Left forelimb (tissue), 1 donor: ENCODE measurements at places on chromosomes 16 and 17.

DNA sequence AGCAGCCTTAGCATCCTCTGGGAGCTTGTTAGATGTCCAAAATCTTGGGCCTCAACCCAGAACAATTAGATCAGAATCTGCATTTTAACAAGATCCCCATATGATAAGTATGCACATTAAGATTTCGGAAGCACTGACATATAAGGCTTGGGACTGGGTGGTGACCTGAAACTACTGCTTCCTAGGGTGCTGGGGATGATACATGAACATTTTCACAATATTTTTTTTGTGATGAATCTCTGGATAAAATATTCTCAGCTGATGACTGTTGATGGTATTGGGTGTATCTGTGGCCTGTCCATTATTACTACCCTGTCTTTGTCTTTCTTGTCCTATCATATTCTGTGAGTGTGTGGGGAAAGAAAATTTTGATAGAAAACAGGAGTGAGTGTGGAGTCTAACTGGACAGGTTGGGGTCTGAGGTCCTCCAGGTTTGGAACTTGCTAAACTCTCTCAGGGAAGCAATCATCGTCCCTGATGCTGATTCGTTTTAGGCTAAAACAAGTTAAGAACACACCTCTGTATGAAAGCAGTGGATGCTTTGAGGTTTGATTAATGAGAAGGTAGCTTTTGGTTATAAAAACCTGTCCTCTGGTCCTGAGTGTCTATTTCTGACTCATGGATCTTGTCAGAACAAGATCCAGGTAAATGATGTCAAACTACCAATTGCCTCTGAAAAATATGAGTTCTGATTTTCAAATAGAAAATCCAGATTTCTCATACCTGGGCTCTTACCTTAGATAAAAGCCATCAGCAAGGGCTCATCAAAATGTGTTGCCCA is 23.2 kb downstream of the KRT23 start:
- DNase-seq, result no peak

DNA sequence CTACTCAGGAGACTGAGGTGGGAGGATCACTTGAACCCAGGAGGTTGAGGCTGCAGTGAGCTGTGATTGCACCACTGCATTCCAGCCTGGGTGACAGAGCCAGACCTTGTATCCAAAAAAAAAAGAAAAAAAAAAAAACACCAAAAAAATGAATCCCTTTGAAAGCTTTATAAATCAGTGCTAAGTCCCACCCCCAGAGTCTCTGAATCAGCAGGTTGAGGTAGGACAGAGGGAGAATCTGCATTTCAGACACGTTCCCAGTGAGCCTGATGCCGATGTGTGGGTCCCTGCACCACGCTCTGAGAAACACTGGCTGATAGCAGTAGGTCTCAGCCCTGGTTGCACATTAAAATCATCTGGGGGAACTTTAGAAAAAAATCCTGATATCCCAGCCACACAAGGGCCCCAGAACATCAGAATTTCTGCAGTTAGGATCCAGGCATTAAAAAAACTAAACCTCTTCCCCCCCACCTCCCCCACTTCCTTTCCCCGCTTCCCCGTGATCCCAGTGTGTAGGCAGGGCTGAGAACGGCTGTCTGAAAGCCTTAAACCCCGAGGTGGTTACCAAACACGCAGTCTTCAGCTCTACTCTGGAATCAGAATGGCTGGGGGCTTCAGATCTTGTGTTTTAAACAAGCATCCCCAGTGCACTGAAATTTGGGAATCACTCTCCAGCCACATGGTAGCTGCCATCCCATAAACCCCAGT is 27.3 kb upstream of the GPRC5B start:
- DNase-seq, result no peak

GRCh38 chr17:37830151-37830993 is 85.5 kb upstream of the HNF1B start:
- DNase-seq, result no peak

DNA sequence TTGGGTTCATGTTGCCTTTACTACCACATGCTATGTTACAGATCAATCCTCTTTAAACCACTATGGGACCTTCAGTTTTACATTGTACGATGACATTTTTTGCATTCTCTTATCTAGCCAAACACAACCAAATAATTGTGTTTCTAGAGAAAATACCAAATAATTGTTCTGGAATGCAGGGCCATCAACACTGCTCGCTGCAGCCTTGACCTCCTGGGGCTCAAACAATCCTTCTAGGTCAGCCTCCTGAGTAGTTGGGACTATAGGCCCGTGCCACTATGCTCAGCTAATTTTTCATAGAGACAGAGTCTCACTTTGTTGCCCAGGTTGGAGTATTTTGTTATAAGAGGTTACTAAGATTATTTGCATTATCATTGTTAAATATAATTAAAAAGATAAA is 237.5 kb upstream of the PMFBP1 start:
- no peak for DNase-seq
